CMK (cell line): ENCODE measurements at places on chromosomes 5 and 9.
A peak's percentile ranks its signal among the peaks of the same experiment; 100 is the strongest.

DNA sequence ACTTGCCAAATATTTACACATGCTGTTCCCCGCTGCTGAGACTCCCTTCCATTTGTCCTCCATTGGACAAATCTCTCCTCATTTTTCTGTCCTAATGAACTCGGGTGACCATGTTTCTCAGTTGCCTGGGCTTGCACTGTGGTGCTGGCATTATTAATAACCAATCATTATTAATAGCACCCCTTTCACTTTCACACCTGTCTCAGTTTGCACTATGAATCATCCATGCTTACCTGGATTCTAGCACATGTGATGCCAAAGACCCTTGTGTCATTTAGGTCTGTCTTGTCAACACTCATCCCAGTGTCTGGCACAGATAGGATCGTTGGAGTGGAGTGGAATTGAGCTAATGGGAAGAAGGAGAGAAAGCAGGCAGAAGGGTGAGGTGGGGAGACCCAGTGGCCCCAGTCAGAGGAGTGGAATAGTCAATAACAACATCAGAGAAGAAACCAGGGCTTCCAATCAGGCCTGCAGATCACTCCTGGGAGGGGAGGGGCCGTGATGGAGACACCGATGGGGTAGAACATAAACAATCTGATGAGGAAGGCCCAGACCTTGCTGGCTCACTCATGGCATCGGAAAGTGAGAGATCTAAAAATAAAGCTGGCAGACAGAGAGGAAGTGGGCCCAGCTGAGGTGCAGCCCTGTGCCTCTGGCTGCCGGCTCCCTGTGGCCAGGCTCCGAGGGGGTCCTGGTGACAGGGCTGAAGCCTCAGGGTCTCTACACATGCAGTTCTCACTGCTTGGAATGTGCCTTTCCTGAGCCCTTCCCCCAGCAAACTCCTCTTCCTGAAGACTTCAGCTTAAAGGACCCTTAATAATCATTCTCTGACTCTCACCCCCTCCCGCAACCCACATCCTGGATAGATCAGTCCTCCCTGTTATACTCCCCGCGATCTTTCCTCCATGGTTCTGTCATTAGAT, 33.5 kb upstream of the CRB2 start:
- no peak for DNase-seq

DNA sequence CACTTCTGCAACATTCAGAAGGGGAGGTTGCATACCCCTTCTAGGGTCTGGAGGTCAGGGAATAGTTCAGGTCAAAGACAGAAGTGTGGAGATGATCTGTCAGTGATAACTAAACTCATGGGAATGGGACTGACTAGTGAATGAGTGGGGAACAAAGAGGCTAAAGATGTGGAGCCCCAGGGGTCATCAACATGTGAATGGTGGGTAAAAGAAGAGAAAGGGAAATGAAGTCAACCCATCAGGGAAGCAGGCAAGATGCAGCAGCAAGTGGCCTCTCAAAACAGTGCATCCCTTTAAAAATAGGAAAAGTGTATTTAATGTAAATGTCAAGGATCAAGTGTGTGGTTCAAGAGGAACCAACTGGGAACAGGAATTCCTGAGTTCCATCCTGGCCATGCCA, 69.9 kb downstream of the PLPPR1 start:
- no peak for DNase-seq

DNA sequence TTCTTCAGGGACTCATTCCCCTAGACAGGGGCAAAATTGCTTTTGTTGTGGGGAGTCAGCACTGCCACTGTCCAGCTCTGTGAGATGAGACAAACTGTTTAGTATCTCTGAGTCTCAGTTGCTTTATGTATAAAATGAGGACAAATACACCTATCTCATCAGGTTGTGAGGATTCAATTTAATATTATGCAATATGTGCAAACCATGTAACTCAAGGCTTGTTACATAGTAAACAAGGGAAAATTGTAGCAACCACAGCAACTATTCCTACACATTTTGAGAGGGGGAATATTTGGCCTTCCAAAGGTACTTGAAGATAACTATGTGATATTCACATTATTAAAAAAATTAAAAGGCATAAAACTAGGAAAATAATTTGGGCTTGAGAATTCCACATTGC, 411.9 kb upstream of the SLC30A5 start:
- no peak for DNase-seq

DNA sequence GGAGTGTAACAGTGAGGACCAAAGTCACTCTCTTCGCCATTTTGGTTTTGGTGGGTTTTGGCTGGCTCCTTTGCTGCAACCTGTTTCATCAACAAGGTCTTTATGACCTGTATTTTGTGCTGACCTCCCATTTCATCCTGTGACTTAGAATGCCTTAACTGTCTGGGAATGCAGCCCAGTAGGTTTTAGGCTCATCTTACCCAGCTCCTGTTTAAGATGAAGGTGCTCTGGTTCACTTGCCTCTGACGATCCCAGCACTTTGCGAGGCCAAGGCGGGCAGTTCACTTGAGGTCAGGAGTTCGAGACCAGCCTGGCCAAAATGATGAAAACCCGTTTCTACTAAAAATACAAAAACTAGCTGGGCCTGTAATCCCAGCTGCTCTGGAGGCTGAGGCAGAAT, 1.8 kb upstream of the CKS2 start:
- no peak for DNase-seq

DNA sequence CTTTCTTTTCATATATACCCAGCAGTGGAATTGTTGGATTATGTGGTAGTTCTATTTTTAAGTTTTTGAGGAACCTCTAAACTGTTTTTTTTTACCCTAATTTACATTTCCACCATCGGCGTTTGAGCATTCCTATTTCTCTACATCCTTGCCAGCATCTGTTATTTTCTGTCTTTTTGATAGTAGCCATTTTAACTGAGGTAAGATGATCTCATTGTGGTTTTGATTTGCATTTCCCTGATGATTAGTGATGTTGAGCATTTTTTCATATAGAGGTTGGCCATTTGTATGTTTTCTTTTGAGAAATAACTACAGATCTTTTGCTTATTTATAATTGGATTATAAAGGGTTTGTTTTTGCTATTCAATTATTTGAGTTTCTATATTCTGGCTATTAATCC, 71.7 kb upstream of the TNC start:
- no peak for DNase-seq

- peak; percentile 84 for DNase-seq
Observed at GRCh38 chr5:53201746-53202145, 92.2 kb upstream of the MOCS2 start.

- DNase-seq, result no peak
Observed at GRCh38 chr9:123923884-123924283, 6.0 kb downstream of the DENND1A start.

DNA sequence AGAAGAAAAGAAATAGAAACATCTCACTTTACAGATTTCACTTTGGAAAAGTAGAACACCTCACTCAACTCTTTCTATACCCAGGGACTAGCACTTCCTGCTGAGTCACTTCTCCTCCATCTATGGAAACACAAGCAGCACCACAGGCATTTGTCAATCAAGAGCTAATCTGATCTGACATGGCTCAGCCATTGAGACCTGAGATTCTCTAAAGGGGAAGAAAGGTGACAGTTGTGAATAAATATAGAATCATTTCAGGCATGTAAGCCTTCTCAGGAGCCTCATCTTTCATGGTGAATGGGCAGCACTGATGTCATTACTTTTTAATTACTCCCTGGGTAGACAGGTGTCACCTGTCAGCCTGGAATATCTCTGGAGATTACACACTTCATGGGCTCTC, 559.8 kb downstream of the HINT1 start:
- DNase-seq, result no peak

DNA sequence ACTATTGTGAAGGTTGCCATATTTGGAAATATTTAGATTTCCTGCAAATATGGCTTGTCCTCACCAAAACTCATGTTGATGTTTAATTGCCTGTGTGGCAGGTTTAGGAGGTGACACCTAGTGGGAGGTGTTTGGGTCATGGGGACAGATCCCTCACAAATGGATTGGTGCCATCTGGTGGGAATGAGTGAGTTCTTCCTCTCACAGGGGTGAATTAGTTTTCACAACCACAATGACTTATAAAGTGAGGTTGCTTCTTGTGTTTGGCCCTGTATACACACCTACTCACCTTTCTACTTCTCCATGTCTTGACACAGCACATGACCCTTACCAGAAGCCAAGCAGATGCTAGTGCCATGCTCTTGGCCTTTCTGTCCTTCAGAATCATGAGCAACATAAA, 41.1 kb downstream of the ISOC1 start:
- no peak for DNase-seq

- no peak for DNase-seq
Observed at GRCh38 chr5:60677850-60678664, 21.9 kb downstream of the DEPDC1B start.

- DNase-seq, result no peak
Observed at GRCh38 chr9:98990181-98990870, 46.6 kb downstream of the COL15A1 start.

- DNase-seq, result no peak
Observed at GRCh38 chr5:37603072-37603471, 224.0 kb downstream of the WDR70 start.

DNA sequence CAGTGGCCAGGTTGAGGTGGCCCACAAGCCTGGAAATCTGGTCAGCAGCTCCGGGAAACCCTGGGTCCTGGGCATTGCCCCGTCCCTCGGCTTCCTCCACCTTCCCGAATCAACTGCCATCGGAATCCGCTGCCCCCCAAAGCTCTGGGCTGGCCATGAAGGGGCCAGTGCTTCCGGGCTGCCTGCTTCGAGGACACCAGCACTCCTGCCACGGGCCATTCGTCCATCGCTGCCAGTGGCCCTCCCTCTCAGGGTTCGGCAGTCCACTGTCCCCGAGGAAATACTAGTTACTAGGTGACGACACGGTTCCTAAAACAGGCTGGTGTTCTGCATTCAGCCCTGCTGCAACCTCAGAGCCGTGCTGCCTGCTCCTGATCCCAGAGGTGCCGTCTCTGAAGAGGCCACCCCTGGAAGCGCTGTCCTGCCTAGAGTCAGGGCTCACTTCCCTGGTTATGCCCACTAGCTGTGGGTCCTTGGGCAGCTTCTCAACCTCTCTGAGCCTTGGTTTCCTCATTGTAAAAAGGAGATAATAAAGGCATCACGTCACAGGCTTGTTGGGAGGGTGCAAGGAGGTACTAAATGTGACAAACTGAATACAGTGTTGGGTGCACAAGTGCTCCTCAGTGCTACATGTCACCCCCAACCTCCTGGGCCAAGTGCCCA, 3.5 kb upstream of the WDR5 start:
- no peak for DNase-seq

DNA sequence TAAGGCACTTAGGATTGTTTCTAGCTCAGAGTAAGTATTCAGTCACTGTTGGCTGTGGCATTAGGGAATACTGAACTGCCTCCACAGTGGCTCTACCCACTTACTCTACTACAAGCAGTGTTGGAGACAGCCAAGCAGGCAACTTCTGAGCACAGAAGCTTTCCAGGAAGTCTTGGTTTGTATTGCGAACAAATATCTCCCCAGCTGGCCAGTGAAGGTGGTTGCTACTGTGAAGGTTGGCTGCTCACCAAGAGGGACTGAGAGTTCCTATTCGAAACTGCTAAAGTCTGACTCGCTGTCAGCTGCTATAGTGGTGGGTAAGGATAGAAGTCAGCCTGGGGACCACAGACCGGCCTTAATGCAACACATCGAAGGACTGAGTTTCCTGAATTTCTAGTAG, 319.1 kb downstream of the KIF4B start:
- DNase-seq, result no peak

GRCh38 chr9:132077881-132078698, 1.6 kb downstream of the MED27 start:
- DNase-seq, result no peak

DNA sequence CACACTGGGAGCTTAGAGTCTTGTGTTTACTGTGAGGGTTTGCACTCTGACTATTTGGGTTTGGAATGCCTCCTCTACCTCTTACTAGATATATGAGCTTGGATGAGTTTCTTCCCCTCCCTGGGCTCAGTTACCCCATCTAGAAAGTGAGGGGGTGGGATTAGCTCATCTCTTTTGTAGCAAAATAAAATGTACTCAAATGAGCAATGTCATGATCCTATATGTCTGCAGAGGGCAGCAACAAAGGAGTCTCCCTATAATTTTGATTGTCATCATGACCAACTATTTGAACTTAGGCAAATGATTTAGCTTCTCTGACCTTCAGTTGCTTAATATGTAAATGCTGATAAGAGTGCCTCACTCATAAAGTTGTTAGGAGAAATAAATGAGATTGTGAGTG, 109.0 kb downstream of the DPYSL3 start:
- DNase-seq, result no peak

GRCh38 chr5:142063878-142064331, 44.7 kb upstream of the NDFIP1 start:
- no peak for DNase-seq

- no peak for DNase-seq
Observed at GRCh38 chr5:155850370-155850769, 476.6 kb upstream of the SGCD start.

DNA sequence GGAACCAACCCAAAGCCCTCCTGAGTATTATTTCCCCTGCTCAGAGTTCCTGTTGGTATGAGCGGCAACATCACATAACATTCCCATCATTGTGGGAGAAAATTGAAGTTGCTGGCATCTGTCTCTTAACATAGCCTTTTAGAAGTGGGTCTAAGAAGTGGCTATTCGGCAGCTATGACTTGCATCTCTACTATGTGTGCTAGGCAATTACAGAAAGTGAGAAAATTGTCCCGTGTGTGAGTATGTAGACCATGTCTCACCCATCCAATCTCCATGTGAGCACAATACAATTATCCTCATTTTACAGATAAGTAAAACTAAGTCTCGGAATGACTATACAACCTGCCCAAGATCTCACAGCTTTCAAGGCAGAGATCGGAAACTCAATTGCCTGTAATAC, 239.4 kb upstream of the ZNF462 start:
- DNase-seq, result no peak

DNA sequence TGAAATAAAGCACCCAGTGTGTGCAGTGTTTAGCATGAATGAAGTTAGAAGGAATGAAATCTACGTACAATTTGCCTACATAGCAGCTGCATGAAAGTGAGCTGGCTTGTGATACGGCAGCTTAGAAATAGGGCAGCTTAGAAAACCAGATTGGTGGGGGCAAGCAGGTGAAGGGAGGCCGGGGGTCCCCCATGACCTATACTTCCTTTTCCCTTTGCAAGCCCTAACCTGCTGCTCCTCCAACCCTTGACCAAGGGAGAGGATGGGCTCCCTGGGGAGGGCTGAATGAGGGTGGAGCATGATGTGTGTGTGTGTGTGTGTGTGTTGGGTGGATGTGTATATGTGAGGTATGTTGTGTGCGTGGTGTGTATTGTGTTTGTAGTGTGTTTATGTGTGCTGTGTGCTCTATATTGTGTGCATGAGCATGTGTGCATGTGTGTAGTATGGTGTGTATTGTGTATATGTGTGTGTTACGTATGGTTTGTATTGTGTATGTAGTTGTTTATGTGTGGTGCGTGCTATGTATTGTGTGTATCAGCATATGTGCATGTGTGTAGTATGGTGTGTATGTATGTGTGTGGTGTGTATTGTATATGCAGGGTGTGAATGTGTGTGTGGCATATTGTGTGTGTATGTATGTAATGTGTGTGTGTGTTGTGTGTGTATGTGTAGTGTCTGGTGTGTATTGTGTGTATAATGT, 72.1 kb downstream of the TENT4A start:
- no peak for DNase-seq

- DNase-seq, result no peak
Observed at GRCh38 chr5:151081431-151082281, 822 bp upstream of the TNIP1 start.

GRCh38 chr5:133827011-133827410, 141.4 kb downstream of the C5orf15 start:
- no peak for DNase-seq
